Right cardiac atrium (tissue), 5 donors: ENCODE measurements at places on chromosomes 1 and 21. TPM values are rescaled to one million over a fixed set of nuclear protein-coding genes. Genes with fewer than 3 reads are reported as not detected.

FAM167B gene
- total RNA-seq: 4.4 TPM

DNA sequence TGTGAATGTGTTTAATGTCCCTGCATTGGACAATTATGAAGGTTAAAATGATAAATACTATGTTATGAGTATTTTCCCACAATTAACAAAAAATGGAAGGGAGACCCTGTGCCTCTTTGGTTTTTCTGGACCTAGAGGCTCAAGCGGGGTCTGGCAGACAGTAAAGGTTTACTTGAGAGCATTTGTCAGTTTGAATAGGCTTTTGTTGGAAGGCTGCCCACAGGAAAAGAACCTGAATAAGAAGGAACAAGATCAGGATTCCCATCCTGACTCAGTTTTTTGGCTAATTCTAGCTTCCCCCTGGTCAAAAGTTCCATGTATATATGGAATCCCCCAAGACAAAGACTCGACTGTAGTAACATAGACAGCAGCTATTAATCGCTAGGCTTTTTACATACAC is 150.9 kb upstream of the JUN start:
- DNase-seq: no peak

DNA sequence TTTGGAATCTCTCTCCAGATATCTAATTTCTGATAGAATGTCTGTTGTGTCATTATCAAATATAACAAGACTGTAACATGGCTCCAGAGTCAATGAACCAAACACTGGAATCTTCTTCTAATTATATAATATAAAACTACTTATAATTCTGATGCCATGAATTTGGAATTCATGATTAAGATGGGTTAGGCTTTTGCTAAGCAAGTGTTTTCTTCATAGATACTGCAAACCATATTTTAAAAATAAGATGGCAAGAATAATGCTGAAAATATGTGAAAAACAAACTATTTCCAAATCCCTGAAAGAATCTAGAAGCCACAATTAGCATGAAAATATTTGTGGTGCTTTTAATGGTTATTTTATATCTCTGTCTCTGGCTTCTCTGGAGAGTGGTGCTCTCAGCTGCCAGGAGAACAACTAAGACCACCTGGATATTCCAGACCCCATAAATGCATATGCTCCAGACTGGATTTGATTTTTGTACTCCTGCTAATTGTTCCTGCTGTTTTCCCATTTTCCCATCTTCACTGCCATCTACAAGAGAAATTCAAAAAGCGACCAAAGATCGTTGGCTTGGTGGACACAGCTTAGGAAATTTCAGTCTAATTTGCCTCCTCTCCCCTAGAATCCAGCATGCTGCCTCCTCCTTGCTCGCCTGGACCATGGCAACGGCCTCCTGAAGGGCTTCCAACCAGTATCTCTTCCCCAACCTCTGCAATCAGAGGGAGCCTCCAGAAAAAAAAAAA is 418.9 kb downstream of the SETD4 start:
- DNase-seq: no peak

- DNase-seq: no peak
Measured at GRCh38 chr1:59414406-59415133, 117.7 kb downstream of the FGGY start.
